ENCODE measurements at places on chromosomes 1 and 21.
A peak's percentile ranks its signal among the peaks of the same experiment; 100 is the strongest.

DNA sequence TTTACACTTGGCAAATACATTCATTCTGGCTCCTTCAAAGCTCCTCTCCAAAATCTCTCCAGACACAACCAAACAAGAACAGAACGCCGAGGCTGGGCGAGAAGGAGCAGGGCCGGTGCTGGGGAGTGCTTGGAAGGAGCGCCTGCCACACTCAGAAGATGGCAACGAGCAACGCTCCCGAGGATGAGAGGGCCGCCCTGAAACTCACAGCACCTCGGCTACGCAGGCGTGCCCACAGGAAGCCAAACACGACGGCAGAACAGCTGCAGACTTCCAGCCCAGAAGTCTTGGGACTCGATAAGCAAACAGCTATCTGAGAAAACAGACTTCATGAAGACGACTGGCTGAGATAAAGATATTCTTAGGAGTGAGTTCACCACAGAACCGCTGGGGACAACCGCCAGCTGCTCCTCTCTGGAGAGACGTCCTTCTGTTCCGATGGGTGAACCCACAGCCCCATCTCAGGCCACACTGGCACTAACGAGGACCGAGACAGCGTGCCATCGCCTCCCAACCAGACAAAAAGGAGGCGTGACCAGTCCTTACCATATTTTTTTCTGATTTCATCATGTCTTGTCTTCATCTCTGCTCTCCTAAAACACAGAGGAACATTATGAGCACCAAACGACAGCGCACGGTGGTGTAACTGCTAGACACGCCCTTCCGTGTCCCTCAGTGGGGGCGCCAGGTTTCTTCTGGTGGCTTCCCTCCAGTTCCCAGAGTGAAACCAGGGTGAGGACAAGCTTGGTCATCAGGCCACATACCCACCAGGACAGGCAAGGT is 18.6 kb downstream of the PTTG1IP start:
- DNase-seq = no peak

GRCh38 chr1:192724670-192725069 is 84.2 kb upstream of the RGS2 start:
- no peak for DNase-seq

- no peak for DNase-seq
Observed at GRCh38 chr1:16080422-16081150, 7.1 kb upstream of the FAM131C start.

- DNase-seq = no peak
Observed at GRCh38 chr1:5943343-5944124, 48.7 kb downstream of the NPHP4 start.

GRCh38 chr21:21114461-21114860 is 116.3 kb downstream of the NCAM2 start:
- DNase-seq = no peak

DNA sequence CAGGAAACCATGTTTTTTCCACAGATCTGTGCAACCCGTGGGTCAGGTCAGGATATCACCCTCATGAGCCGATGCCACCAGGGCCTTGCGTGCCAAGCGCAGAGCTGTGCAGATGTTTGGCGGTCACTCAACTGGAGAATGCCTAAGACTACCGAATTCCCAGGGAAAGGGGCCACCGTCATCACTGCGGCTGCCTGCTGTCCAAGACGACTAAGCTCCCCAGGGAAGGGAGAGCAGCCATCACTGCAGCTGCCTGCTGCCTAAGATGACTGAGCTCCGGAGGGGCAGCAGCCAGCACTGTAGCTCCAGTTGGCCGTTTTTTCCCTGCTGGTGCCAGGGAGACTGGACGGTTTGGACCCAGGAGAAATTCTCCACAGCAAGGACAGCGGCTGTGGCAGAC is 31.1 kb downstream of the AKT3 start:
- no peak for DNase-seq

DNA sequence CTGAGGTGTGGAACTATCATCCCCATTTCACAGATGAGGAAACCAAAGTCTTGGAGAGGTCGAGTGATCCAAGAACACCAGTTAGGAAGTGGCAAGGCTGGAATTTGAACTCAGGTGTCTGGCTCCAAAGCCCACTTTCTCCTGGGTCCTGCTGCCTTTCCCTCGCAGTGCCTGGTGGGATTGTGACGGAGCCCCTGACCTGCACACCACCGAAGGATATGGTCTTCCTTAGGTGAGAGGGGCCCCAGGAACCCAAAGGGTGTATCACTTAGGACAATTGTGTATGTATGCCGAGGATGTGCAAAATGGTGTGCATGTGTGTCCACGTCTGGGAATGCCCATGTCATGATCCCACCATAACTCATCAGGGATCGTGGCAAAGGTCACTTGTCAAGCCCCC is 392.7 kb downstream of the MATN1 start:
- no peak for DNase-seq

DNA sequence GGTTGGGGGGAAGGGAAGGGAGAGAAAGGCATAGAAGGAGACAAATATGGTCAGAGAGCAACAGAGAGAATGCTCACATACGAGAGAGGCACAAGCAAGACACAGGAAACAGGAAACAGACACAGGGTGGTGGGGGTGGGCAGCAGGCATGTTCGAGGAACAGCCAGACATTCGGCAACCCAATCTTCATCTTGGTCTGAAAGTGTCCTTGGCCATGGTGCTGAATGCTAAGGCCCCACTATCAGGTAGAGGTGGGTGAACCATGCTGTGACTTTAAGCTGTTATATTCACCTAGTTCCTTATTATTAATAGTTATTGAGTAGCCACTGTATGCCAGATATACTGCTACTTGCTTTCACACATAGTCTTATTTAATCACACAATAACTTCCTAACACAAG is 109.2 kb downstream of the DDX20 start:
- DNase-seq = no peak

DNA sequence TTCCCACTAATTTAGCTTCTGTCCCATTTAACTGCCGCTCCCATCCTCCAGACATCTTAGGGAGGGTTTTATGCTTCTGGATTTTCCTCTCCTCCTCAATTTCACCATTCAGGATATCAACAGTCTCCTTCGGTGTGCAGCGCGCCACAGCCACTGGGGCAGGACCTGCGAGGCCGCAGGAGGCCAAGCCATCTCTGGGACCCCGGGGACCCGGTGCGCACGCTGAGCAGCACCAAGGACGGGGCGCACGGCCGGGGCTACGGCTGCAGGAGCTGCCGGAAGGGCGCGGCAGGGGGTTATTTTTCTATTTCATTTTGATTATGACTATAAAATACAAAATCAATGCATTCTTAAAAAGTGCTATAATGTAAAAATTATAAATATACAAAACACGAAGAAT is 1238.4 kb upstream of the NCAM2 start:
- DNase-seq = no peak

GRCh38 chr1:208105756-208106155 is 138.4 kb downstream of the PLXNA2 start:
- DNase-seq = no peak

DNA sequence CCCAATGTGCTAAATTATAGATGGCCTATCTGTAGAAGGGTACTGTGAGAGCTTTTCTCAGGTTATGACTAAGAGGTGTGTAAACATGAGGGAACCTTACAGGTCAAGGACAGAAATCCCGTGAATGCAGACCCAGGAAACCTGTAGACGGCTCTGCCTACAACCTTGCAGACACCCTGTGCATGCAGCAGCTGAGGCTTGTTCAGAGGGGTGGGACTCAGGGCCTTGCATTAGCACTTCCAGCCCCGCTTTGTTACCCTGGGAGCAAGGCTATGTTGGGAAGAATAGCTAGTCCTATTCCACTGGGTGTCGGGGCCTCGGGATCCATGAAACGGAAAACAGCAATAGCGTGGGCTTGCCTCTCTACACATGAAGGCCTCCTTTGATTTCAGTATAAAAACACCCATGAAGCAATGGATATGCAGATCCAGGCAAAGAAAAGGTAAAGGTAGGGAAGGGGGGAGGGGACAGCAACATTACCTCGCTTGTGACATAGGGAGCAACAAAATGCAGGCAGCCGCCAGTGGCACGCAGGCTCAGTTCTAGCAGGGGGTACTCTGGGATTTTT is 9.5 kb upstream of the NDUFS5 start:
- no peak for DNase-seq

GRCh38 chr1:198671136-198671535 is 32.3 kb downstream of the PTPRC start:
- DNase-seq = no peak

GRCh38 chr1:23083714-23084480 is 64.6 kb downstream of the KDM1A start:
- no peak for DNase-seq

- DNase-seq = no peak
Observed at GRCh38 chr1:15018767-15019166, 134.8 kb upstream of the TMEM51 start.

DNA sequence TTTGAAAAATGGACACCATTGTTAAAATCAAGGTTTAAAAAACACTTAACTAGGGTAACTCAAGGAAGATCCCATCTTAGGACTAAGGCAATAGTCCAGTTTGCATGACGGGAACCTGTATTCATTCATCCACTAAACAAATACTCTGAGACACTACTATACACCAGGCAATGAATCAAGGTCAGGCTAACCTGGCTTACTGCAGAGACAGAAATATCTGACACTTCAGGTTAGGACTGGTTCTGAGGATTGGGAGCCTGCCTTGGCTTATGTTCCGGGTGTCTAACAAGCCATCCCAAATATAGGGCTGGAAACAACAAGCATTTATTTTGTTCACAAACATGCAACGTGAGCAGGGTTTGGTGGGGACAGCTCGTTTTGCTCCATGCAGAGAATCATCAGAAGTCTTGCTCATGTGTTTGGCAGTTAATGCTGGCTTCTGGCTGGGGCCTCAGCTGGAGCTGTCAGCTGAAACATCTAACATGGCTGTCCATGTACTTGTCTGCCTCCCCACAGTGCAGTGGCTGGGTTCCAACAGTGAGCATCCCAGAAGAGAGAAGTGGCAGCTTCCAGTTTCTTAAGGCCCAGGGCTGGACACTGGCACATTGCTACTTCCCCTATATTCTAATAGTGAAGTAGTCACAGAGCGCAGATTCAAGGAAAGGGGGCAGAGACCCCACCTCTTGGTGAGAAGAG is 37.0 kb upstream of the CAMK1G start:
- no peak for DNase-seq

- peak; percentile 27 for DNase-seq
Observed at GRCh38 chr1:243409284-243409683, 153.4 kb downstream of the SDCCAG8 start.

DNA sequence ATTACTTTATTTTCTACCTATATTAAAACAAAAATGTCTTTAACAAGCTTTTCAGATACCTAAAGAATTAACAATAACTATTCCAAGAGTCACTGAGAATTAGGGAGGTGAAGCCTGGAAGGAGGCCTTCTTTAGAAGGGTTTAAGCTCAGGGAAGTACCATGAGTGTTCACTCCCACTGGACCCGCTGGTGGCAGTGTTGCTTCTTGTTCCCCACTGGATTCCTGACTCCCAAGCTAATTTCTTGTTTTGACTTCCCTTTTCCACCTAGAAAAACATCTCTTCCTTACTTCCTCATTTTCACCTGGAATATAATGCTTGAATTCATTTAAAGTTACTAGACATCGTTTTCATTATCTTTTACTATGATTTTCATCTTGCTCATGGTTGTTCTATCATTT is 264.2 kb downstream of the HMCN1 start:
- no peak for DNase-seq

- DNase-seq = no peak
Observed at GRCh38 chr1:238063454-238063853, 172.7 kb upstream of the ZP4 start.

GRCh38 chr1:243977094-243977493 is 74.0 kb upstream of the ZBTB18 start:
- no peak for DNase-seq

GRCh38 chr1:152673016-152673415 is 2.1 kb upstream of the LCE2C start:
- no peak for DNase-seq

- no peak for DNase-seq
Observed at GRCh38 chr1:54424398-54424797, 18.2 kb upstream of the SSBP3 start.

DNA sequence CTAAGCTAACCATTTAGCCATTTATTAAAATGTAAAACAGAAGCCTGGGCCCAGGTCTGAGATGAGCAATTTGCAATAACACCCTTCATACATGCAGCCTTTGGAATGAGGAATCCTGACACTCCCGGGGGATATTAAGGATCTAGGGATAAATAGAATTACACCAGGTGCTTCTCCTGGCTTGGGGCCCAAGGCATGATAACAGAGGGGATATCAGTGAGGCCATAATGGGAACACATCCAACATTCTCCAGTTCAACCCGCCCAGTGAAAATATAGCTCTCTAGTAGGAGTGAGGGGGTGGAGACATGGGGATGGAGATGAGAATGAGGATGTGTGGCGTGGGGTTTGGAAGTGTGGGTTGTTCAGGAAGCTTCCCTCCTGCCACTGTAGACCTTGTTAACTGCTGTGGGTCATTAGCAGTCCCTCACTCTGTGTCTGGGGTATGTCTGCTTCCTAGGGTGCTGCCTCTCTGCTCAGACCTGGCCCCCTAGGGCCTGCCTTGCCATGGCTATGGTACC is 57.9 kb upstream of the KANK4 start:
- no peak for DNase-seq

GRCh38 chr1:19974822-19975416 is 4.5 kb downstream of the PLA2G2A start:
- peak; percentile 45 for DNase-seq

DNA sequence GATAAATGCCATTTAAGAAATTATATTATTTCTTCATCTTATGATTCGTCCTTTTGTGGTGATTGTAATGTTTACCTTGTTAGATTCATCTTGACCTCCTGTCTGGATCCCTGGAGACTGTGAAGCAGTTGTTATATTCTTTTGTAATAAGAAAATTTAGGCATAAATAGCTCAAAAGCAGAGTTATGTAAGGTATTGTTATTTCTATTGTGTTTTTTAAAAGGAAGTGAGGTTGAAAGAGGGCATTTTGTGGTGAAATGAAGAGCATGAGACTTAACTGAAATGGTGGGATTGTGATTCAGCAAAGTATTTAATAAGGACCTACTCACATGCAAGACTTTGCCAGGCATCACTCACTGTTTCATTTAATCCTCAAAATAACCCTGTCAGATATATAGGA is 104.0 kb downstream of the PDE4B start:
- DNase-seq = no peak

- DNase-seq = no peak
Observed at GRCh38 chr1:229984992-229985612, 81.9 kb upstream of the GALNT2 start.

GRCh38 chr1:111733183-111733991 is 5.8 kb downstream of the INKA2 start:
- peak; percentile 89 for DNase-seq

DNA sequence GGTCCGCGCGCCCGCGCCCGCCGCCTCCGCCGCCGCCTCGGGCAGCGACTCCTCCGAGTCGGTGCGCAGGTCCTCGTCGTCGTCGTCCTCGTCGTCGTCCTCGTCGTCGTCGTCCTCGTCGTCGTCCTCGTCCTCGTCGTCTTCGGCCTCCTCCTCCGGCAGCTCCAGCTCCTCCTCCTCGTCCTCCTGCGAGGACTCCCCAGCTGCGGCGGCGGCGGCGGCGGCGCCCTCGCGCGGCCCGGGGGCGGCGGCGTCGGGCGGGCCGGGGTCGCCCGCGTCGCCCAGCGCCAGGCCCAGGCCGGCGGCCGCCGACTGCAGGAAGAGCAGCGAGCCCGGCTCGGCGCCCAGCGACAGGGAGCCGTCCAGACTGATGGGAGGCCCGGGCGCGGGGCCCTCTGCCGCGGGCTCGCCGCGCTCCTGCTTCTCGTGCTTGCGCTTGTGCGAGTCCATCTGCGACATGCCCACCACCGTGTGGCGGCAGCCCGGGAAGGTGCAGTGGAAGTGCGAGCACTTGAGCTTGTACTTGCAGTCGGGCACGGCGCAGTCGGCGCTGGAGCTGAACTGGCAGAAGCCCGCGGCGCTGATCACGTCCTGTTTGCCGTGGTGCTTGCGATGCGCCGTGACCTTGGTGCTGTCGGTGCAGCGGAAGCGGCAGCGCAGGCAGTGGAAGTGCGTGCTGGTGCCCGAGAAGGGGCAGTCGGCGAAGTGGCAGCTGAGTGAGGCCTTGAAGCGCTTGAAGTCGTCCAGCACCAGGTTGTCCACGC is 157.3 kb downstream of the CASZ1 start:
- no peak for DNase-seq
